PC-3 (cell line): ENCODE measurements at places on chromosomes 4 and X. TPM values are rescaled to one million over a fixed set of nuclear protein-coding genes. Genes with fewer than 3 reads are reported as not detected.

AR gene
- not detected in 2 replicates for total RNA-seq

ARX gene
- total RNA-seq: not detected in 2 replicates

TRIML1 gene
- total RNA-seq: not detected in 2 replicates

TACC3 gene
- total RNA-seq: 32.0 and 74.5 TPM in 2 replicates

GPC4 gene
- 4.0 and 6.4 TPM in 2 replicates for total RNA-seq

SULT1E1 gene
- not detected in 2 replicates for total RNA-seq

PPBP gene
- not detected in 2 replicates for total RNA-seq

RASSF6 gene
- 0.69 and 1.1 TPM in 2 replicates for total RNA-seq

CDX4 gene
- not detected in 2 replicates for total RNA-seq

CLTRN gene
- total RNA-seq: 6.1 and 9.1 TPM in 2 replicates

EVC2 gene
- total RNA-seq: 3.2 and 4.5 TPM in 2 replicates

DNA sequence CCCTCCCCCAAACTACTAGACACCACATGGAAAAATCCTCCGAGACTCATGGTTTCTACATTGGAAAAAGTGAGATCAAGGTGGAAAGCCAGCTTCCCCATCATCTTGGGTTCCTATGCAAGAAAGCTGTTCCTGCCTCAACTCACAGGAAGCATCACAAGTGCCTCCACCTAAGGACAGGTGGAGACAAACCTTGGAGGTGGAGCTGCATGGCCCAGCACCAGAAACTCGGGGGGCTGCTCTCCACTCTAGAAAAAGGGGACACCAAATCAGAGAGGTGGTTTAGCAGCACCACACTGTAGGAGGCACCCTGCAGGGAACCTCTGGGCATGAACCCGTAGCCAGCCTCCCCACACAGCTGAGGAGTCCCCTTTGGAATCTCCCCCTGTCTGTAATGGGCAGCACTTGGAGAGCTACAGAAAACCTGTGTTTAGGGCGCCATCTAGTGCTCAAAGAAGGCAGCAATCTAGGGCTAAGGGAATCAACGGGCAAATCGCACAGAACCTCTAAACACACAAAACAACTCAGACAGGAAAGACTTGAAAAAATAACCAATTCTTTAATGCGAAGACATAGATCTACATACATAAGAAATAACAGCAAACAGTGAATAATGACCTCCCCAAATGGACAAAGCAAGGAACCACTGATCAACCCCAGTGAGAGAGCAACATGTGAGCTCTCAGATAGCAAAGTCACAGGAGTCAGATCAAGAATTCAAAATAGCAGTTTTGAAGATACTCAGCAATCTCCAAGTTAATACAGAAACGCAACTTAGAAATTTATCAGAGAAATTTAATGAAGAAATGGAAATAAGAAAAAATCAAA is 37.0 kb upstream of the ZBTB33 start:
- no peaks in the 10 kb centered on the region for H3K36me3 ChIP-seq
- no peaks in the 10 kb centered on the region for H3K4me1 ChIP-seq
- H3K27ac ChIP-seq: no peak overlapping the region
- H3K4me3 ChIP-seq: no peak overlapping the region
- DNase-seq: peak; percentile 77

DNA sequence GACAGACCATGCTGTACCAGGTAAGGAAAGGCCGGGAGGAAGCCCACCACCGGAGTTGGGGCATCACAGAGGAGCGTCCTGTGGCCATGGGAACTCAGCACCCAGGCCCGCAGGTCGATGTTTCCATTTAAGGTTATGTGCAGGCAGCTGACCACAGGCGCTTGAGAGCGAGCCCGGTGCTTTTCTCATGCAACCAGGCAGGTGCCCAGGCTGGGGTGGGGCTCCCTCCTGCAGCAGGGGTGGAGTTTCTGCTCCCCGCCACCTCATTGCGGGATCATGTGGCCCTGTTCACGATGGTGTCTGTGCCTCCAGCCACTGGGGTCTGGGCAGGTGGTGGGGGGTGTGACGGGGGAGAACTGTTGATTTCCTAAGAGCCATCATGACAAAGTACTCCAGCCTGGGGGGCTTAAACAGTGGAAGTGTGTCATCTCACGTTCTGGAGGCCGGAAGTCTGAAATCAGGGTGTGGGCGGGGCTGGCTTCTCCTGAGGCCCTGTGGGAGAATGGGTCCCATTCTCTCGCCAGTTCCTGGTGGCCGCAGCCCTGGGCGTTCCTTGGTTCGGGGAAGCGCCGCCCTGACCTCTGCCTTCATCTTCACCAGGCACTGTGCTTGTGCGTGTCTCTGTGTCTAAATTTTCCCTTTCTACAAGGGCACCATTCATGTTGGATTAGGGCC is 60.9 kb downstream of the CPZ start:
- H3K4me1 ChIP-seq: no peaks in the 10 kb centered on the region
- H3K27me3 ChIP-seq: peaks cover 72% of the 10 kb centered on the region
- H3K27ac ChIP-seq: no peak overlapping the region

GRCh38 chr4:155489271-155489670 is 112.5 kb upstream of the MAP9 start:
- H3K27ac ChIP-seq: no peak overlapping the region
- no peaks in the 10 kb centered on the region for H3K36me3 ChIP-seq
- no peaks in the 10 kb centered on the region for H3K4me1 ChIP-seq

DNA sequence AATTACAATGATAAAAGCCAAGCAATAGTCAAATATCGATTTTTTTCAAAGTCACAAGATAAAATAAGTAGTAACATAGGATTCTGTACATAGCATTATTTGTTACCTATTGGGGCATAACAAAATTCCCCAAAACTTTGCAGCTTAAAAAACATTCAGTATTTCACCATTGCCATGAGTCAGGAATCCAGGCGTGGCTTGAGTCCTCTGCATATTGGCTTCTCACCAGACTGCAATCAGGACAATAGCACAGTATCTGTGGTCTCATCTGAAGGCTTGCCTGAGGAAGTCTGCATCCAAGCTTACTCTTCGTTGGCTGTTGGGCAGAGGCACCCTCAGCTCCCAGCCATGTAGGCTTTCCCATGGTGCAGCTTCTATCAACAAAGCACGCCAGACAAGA is 6.2 kb upstream of the CTBP1 start:
- H3K4me1 ChIP-seq: 0 out of 2 replicates have a peak, but pooled peaks cover 1% of the 10 kb centered on the region
- H3K36me3 ChIP-seq: no peaks in the 10 kb centered on the region
- H3K27me3 ChIP-seq: no peaks in the 10 kb centered on the region
- H3K4me3 ChIP-seq: no peak overlapping the region

DNA sequence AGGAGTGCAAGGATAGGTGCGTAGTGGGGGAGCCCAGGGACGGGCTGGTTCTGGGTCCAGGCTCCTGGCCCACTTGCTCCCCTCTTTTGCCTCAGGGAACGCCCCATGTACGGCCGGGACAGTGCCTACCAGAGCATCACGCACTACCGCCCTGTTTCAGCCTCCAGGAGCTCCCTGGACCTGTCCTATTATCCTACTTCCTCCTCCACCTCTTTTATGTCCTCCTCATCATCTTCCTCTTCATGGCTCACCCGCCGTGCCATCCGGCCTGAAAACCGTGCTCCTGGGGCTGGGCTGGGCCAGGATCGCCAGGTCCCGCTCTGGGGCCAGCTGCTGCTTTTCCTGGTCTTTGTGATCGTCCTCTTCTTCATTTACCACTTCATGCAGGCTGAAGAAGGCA is 1.7 kb downstream of the EMD start:
- no peaks in the 10 kb centered on the region; the same call in 1 of the 2 replicates for H3K36me3 ChIP-seq
- peak overlapping the region; percentile 95 for H3K4me3 ChIP-seq
- peaks cover 14% of the 10 kb centered on the region for H3K4me1 ChIP-seq
- H3K27ac ChIP-seq: no peak overlapping the region
- no peaks in the 10 kb centered on the region for H3K27me3 ChIP-seq

- H3K27ac ChIP-seq: no peak overlapping the region; the same call in 1 of the 2 replicates
- no peak overlapping the region for H3K4me3 ChIP-seq
- no peaks in the 10 kb centered on the region for H3K36me3 ChIP-seq
- H3K27me3 ChIP-seq: no peaks in the 10 kb centered on the region
- DNase-seq: peak; percentile 77
Observed at GRCh38 chr4:138192113-138192512, 50.0 kb downstream of the SLC7A11 start.

DNA sequence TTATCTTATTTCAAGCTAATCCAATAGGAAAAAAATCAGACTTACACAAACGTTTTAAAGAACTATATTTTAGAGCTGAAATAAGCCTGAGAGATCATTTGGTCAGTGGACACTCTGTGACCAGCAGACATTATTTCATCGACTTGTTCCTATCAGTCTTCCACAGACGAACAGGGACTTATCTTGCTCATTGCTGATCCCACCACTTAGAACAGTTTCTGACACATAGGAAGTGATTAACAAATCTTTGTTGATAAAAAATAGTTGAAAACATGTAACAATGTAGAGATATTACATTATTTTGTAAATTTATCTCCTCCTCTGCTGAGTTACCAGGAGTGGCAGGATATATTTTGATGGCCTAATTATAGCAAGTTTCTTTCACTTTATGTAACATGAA is 65.8 kb downstream of the TAPT1 start:
- no peak for DNase-seq
- no peaks in the 10 kb centered on the region for H3K27me3 ChIP-seq
- no peaks in the 10 kb centered on the region for H3K36me3 ChIP-seq
- H3K4me1 ChIP-seq: no peaks in the 10 kb centered on the region
- H3K27ac ChIP-seq: no peak overlapping the region

- no peaks in the 10 kb centered on the region for H3K27me3 ChIP-seq
- H3K27ac ChIP-seq: no peak overlapping the region
- no peak overlapping the region for H3K4me3 ChIP-seq
- H3K36me3 ChIP-seq: peaks cover 13% of the 10 kb centered on the region
Observed at GRCh38 chrX:10112510-10112909, 44.3 kb upstream of the CLCN4 start.

- no peaks in the 10 kb centered on the region for H3K4me1 ChIP-seq
- no peaks in the 10 kb centered on the region for H3K36me3 ChIP-seq
- H3K27me3 ChIP-seq: no peaks in the 10 kb centered on the region
- H3K4me3 ChIP-seq: no peak overlapping the region
- H3K27ac ChIP-seq: no peak overlapping the region
Observed at GRCh38 chr4:112418092-112418491, 97.9 kb downstream of the NEUROG2 start.

DNA sequence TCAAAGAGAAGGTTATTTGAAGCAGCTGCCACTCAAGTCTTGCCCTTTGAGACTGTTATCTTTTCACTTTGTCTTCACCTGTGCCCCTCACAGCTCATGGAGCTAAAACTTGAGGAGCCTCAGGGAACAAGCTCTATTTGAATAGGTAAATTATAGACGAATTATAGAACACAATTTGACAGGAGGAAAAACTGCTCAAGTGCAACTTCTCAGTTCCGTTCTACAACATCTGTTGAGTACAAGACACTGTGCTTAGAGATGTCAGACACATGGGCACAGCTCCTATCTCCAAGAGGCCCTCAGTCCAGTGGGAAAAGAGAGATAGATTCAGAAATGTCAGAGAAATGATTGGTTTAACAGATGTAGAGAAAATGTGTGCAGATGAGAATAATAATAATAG is 5.1 kb downstream of the PPP1R2C start:
- H3K27me3 ChIP-seq: no peaks in the 10 kb centered on the region
- H3K4me1 ChIP-seq: no peaks in the 10 kb centered on the region
- DNase-seq: no peak
- H3K36me3 ChIP-seq: no peaks in the 10 kb centered on the region

DNA sequence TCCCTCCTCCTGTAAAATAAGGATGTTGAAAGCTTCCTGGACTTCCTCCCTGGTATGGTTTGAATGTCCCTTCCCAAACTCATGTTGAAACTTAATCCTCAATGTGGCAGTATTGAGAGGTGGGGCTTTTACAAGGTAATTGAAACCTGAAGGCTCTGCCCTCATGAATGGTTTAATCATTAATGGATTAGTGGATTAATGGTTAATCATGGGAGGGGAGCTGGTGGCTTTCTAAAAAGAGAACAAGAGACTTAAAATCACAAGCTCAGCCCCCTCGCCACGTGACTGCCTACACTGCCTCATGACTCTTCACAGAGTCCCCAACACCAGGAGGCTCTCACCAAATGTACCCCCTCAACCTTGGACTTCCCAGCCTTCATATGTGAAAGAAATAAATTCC is 124.6 kb upstream of the ANXA3 start:
- H3K4me1 ChIP-seq: no peaks in the 10 kb centered on the region
- DNase-seq: no peak
- H3K4me3 ChIP-seq: no peak overlapping the region
- no peak overlapping the region for H3K27ac ChIP-seq
- H3K36me3 ChIP-seq: no peaks in the 10 kb centered on the region

- DNase-seq: no peak
- no peaks in the 10 kb centered on the region for H3K36me3 ChIP-seq
- no peak overlapping the region for H3K4me3 ChIP-seq
- no peaks in the 10 kb centered on the region for H3K27me3 ChIP-seq
- H3K27ac ChIP-seq: no peak overlapping the region
Observed at GRCh38 chr4:156109943-156110900, 156.6 kb upstream of the CTSO start.

- no peaks in the 10 kb centered on the region for H3K4me1 ChIP-seq
- no peak overlapping the region for H3K27ac ChIP-seq
- peak; percentile 58 for DNase-seq
- no peaks in the 10 kb centered on the region for H3K36me3 ChIP-seq
Observed at GRCh38 chr4:115090483-115091075, 22.8 kb downstream of the NDST4 start.

DNA sequence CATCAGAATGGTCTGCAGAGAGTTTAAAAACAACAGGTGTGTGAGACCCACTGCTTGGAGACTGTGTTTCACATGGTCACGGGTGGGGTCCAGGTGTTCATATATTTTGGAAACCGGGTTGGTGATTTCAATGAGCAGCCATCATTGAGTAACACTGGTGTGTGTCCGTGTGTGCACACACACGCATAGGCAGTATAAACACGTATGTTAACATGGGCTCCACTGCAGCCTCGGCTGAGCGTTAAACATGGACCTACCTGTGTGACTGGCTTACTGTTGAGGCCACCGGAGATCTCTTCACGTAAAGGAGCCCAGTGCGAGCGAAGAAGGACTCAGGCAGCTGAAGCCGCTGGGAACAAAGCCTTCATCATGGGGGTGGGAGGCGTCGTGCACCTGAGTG is 56.9 kb upstream of the TLR3 start:
- H3K36me3 ChIP-seq: no peaks in the 10 kb centered on the region
- no peaks in the 10 kb centered on the region for H3K4me1 ChIP-seq
- no peak overlapping the region for H3K27ac ChIP-seq
- H3K27me3 ChIP-seq: no peaks in the 10 kb centered on the region

- no peaks in the 10 kb centered on the region for H3K36me3 ChIP-seq
- no peak overlapping the region for H3K27ac ChIP-seq
- H3K4me1 ChIP-seq: peaks cover 13% of the 10 kb centered on the region
- no peak overlapping the region for H3K4me3 ChIP-seq
Observed at GRCh38 chr4:152164561-152164960, 371.3 kb downstream of the FBXW7 start.

DNA sequence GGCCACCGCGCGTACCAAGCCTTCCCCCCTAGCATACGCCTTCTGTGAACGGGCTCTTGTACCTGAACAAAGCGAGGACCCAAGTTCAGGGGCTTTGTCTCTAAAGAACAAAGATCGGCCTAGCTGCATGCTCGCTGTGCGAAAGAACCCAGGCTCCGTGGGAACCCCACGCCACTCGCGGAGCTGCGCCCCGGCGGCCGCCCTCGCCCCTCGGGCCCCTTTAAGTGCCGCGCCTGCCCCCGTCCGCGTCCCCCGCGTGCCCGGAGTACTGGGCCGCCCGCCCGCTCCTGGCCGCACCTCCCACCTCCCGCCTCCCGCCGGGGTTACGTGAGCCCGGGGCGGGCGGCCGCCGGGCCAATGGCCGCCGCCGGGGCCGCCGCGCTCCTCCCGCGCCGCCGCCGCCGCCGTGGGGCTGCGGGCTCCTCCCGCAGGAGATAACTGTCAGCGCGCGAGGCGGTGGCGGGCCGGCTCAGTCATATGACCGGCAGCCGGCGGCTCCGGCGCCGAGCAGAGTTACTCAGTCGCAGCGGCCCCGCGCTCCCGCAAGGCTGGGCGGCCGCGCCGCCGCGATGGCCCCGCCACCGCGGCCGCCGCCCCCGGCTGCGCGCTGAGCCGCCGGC is at the start of gene FNIP2:
Gene FNIP2 (plus strand): TSS at position 472 of the 620 bp plus-strand sequence. CDS start 187 bp downstream, outside the sequence.
- no peaks in the 10 kb centered on the region for H3K36me3 ChIP-seq
- H3K27me3 ChIP-seq: no peaks in the 10 kb centered on the region
- peaks cover 22% of the 10 kb centered on the region for H3K4me1 ChIP-seq
- H3K4me3 ChIP-seq: peak within 1 kb of the TSS; percentile 96
